ENCODE measurements at places on chromosomes 5 and 9.

GRCh38 chr5:91848453-91848852, 465.3 kb upstream of the ARRDC3 start:
- DNase-seq = no peak

DNA sequence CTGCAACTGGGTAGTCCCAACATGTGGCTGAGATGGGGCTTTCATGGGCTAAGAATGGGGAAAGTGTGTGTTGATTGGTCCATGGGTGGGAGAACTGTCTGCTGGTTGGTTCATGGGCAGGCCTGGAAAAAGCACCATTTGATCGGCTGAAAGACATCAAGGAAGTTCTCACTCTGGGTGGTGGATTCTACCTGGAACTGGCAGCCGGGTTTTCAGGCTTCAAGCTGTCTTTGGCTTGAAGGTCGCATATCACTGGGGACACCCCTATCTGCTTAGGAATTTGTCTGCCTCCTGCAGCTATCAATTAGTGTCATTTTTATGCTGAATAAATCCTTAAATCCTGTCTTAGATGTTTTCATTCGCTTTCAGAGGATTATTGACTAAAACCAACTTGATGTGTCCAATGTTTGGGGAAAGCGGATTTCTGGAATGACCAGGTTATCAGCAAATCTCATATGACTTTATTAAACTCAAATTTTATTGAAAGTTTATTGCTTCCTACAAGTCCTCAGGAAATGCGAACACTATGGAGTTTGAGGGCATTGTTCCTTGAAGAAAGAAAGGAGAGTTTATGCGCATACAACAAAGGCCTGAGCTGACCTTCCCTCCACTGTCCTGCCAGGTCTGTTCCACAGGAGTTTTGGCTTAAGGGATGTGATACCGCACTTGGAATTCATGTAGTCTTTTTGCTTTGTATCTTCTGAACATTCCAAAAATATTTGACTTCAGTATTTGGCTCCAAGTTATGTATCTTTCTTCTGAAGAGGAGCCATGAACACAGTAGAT, 451.1 kb downstream of the TUSC1 start:
- no peak for DNase-seq

DNA sequence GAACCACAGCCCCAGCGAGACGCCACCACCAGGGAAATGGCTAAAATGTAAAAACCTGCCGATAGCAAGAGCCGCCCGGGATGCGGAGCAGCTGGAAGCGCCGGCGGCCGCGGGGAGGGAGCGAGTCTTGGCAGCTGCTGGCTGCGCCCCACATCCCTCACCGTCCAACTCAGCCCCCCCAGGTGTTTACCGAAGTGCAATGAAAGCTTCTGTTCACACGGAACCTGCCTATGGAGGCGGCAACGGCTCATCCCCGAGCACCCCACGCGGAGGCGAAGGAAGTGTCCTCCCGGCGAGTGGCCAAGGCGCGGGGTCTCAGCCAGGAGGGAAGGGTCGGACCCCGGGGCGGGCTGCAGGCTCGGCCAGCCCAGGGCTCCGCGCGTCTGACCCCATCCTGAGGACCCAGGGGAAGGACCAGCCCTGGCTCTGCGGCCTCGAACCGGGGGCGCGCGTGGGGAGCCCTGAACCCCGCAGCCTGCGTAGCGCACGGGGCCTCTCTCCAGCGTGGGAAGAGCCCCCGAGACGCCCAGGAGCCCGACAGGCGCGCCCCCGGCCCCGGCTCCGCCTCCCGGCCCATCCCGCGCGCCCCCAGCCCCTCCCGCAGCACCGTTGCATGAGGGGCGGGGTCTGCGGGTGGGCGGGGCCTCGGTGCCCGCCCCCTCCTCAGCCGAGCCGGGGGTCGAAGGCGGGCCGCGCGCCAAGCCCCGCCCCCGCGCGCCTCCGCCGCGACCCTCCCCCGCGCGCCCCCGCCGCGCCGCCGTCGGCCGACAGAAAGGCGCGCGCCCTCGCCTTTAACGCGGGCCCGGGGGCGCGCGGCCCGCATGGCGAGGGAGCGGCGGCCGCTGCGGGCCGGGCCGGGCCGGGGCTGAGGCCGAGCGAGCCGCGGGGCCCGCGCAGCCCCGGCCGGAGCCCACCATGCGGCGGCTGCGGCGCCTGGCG, at the start of gene DIPK1B:
Gene DIPK1B (plus strand): TSS at position 822 of the 939 bp plus-strand sequence. CDS start 94 bp downstream, at position 916.
- no peak for DNase-seq

- no peak for DNase-seq
Measured at GRCh38 chr5:84378961-84379360, 5.7 kb downstream of the EDIL3 start.

- DNase-seq = no peak
Measured at GRCh38 chr9:81174023-81174422, 515.3 kb downstream of the TLE1 start.

GRCh38 chr5:10975945-10976344, 214.9 kb upstream of the DAP start:
- no peak for DNase-seq

DNA sequence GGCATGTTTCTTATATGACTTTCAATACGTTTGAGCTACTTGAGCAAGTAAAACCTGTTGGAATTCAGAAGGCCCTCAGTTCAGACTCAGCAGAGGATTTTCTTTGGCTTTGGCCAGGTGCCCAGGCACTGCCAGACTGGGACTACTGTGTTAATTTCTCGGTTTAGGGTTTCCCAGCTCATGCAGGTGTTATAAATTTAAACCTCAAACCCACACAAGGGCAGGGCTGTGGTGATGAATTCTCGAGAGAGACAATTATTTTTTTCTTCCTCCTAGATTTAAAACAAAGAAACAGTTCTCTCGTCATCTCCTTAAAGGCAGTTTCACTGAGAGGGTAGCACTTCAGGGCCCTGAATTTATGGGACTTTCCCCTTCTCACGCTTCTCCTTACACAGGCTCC, 406.0 kb upstream of the PIK3R1 start:
- no peak for DNase-seq

- no peak for DNase-seq
Measured at GRCh38 chr5:133278317-133278716, 226.5 kb downstream of the HSPA4 start.

DNA sequence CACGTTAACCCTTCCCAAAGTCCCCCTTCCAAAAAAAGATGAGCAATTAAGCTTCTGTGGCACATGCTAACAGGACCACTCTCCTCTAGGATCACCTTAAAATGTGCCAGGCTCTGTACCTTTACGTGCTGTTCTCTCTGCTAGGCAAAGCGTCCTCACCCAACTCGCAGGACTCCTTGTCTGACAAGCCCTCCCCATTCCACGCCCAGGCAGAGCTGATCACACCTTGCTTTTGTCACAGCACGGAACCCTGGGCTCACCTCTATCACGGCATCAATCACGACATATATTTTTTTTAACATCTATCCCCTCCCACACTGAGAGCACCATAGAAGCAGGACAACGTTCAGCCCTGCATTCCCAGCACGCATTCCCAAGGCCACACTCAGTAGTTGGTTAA, 47.1 kb downstream of the CDK5RAP2 start:
- no peak for DNase-seq

DNA sequence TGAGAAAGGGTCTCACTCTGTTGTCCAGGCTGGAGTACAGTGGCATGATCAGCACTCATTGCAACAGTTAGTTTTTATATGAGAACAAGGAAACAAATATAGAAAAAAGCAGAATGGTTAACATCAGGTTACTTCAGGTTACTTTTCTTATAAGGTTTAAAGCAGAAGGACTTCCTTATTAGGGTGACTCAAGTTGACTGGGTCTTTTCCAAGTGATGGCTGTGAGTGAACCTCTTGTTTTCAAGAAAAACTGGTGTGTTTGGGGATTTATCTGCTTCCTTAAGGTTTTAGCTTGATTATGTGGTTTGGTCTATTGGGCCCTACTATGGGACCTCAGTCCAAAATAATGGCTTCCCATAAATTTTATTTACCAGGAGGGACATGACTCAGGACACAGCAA, 99.2 kb downstream of the ARRDC3 start:
- DNase-seq = no peak

GRCh38 chr9:512555-513272, 298.0 kb downstream of the DOCK8 start:
- DNase-seq = no peak

DNA sequence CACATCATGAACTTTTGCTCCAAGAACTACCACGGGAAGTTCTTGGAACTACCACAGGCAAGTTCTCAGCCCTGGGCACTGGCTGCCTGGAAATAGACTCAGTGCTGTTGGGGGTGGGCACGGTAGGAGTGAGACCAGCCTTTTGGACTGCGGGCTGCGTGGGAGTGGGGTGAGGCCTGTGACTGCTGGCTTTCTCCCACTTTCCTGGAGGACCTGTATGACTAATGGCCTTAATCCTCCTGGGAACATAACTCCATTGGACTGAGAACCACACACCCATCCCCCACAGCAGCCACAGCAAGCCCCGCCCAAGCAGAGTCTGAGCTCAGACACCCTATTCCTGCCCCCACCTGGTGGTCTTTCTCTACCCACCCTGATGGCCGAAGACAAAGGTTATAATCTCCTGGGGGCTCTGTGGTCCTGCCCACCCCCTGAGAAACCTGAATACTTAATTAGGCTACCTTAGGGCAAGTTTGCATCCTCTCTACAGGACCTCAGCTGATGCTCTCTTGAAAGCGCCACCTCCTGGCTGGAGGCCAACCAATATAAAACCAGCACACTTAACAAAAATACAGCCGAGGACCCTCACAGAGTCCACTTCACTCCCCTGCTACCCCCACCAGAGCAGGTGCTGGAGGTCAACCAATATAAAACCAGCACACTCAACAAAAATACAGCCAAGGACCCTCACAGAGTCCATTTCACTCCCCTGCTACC, 112.6 kb downstream of the CACNA1B start:
- no peak for DNase-seq

- no peak for DNase-seq
Measured at GRCh38 chr5:6850106-6850432, 136.8 kb downstream of the TENT4A start.

DNA sequence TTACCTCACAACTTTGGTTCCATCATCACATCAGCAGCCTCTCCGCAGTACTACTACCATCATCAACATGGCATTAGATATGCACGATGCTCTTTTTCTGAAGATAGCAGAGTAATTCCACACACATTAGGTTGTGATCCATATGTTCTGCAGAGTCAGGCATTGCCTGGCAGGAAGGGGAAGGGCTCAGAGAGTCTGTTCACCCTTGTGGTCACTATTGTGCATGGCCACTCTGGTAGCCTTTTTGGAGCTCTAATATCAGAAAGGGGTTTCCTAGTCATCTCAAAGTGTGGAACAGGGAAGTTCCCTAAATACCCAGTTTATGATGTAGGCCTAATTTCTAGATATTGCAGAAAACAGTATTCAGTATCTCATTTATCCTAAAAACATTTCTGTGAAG, 373.6 kb downstream of the BNC2 start:
- no peak for DNase-seq

- DNase-seq = no peak
Measured at GRCh38 chr5:139649082-139649991, 1.2 kb downstream of the CXXC5 start.

DNA sequence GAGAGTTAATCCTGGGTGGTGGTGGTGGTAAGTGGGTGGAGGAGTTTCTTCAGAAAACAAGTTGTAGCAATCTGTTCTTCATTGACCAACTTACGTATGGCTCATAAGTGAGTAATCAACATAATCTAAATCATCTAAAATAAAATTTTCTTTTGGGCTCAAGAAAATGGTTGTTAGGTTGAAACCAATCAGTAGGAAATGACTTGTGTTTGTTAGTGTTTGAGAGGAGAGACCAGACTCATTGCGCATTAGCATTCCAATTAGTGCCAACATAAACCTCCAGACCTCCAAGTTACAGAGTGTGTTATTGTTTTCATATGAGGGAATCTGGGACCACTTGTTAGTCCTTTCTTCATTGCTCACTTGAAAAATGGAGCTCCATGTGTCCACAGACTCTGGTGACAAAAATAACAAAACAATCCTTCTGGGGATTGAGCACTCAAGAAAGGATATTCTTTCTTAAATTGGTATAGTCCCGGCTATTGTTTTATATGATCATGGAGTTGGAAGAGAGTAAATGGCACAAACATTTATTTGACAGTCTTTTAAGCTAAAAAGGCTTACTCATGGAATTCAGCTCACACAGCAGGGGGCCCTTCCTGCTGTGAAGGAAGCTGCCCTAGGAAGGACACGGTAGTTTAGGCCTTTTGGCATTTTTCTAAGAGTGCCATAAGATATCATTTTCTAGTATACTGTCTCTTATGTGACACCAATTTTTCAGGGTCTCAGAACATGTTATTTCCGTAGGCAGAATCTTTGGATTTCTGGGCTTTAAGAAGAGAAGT, 441.1 kb downstream of the EBF1 start:
- DNase-seq = no peak

DNA sequence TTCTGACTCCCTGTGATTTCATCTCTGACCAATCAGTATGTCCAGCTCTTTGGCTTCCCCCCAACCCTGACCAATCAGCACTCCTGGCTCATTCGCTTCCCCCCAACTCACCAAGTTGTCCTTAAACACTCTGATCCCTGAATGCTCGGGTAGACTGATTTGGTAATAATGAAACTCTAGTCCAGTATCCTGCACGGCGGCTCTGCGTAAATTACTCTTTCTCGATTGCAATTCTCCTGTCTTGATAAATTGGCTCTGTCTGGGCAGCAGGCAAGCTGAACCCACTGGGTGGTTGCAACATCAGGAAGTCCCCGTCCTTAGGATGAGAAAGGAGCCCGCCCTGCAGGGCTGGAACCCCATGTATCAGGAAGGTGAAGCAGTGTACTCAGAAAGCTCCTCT, 10.4 kb downstream of the FCN2 start:
- DNase-seq = no peak

DNA sequence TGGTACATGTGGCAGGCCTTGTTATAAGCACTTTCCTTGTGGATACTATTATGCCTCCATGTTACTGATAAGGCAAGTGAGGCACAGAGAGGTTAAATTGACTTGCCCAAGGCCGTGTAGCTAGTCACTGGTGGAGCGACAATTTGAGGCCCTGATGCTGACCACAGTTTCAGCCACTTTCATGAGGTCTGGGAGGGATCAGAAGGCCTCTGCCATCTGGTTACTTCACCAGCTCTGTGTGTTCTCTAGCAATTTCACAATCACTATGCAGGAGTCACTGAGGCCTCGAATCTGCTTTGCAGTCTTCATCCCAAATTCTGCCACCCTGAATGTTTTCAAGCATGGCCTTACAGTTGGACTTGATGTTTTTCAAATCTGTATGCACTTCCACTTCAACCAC, 9.1 kb downstream of the LRRC70 start:
- DNase-seq = no peak

DNA sequence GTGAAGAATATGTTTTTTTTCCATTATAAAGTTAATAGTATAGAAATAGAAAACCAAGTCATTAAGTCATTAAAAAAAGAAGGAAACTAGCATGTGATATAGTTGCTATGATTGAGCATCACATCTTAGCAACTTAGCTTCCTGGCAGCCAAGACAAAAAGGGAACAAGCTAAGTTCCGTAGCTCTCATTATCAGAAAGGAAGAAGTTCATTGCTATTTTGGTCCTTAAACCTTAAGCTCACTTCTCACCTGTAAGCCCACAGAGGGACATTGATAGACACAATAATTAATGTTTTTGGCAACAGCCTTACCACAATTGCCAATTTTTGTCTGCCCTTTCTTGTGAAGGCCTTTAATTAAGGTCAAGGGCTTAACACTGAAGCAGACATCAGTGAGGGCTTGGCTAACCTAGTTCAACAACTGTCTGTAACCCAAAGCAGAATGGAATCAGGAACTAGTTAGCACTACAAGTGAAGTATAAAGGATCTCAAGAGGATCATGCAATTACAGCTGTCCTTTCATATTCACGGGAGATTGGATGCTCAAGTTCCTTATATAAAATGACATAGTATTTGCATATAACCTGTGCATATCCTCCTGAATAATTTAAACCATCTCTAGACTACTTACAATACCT, 24.0 kb upstream of the KLF4 start:
- no peak for DNase-seq

- DNase-seq = no peak
Measured at GRCh38 chr9:362561-363273, 148.1 kb downstream of the DOCK8 start.
